Testis (tissue), 5 donors: ENCODE measurements at places on chromosomes 12 and 14. TPM values are rescaled to one million over a fixed set of nuclear protein-coding genes. Genes with fewer than 3 reads are reported as not detected.
A peak's percentile ranks its signal among the peaks of the same experiment; 100 is the strongest.

DNA sequence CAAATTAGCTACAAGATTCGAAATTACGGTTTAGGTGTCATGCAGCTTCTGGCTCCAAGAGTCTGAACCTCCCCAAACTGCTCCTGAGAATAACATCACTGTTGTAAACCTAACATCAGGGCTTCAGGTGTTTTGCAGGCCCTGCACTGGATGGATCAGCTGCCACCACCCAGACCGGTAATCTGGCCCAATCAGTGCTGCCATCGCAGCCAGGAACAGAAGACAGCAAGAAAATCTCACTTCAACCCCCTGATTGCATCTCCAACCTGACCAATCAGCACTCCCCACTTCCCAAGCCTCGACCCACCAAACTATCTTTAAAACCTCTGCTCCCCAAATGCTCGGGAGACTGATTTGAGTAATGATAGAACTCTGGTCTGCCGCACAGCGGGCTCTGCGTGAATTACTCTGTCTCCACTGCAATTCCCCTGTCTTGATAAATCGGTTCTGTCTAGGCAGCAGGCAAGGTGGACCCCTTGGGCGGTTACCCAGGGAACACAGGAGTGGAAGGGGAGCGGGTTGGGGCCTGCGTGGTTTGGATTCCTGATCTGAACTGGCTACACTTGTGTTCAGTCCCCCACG lies 268.5 kb upstream of the SFSWAP start:
- H3K4me3 ChIP-seq: no peak overlapping the region
- H3K27me3 ChIP-seq: no peaks in the 10 kb centered on the region
- H3K36me3 ChIP-seq: no peaks in the 10 kb centered on the region
- DNase-seq: no peak
- H3K27ac ChIP-seq: no peak overlapping the region
- peaks cover 6% of the 10 kb centered on the region for H3K4me1 ChIP-seq

DNA sequence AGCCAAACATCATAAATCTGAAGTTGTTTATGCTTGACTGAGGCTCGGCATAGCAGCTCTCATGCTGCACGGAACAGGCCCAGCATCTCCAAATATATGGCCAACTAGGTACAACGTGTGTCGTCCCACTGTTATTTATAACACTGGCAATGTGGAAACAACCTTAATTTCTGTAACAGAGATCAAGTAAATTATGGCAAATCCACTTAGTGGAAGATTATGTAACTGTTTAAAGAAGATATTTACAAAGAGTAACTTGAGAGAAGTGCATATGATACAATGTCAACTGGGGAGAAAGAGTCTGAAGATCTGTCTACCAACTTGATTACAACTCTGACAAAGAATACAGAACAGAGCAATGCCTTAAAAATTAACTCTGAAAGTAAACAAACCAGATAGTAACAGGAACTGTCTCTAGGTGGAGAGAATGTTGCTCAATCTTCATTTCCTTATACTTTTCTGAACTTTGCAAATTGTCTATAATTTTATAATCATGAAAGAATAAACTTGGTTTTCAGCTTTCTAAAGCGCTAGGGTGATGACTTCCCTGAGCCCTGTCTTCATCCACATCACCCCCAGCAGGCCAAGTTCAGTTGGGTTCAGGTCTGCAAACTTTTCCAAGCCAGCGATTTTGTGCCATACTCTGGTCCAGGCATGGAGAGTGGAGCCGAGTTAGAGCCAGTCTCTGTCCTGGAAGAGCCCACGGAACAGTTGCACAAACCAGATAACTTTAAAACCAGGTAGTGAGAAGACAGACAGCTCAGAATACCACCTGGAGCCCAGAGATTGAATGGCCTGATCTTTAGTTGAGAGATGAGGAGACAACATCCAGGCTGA lies 44.3 kb upstream of the BDKRB2 start:
- H3K27ac ChIP-seq: no peak overlapping the region
- no peak overlapping the region for H3K4me3 ChIP-seq
- no peak for DNase-seq
- H3K4me1 ChIP-seq: no peaks in the 10 kb centered on the region
- H3K27me3 ChIP-seq: no peaks in the 10 kb centered on the region
- no peaks in the 10 kb centered on the region for H3K36me3 ChIP-seq

GRCh38 chr12:14268120-14268515 lies 97.4 kb upstream of the ATF7IP start:
- no peaks in the 10 kb centered on the region for H3K27me3 ChIP-seq
- no peaks in the 10 kb centered on the region for H3K36me3 ChIP-seq
- H3K27ac ChIP-seq: no peak overlapping the region
- H3K4me3 ChIP-seq: no peak overlapping the region
- no peaks in the 10 kb centered on the region for H3K4me1 ChIP-seq
- no peak for DNase-seq

DNA sequence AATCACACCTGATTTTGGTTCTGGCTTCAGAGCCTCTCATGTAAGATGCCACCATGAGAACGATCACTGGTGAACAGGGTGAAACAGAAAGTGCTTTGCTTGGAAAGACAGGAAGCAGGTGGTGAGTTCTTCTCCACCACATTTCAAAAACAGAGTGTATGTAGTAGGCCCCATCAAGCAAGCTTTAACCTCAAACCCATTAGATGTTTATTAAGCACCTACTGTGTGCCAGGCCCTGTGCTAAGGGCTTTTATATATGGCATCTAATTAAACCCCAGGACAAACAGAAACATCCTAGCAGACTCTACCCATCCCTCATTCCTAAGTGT lies 47.8 kb upstream of the MED13L start:
- DNase-seq: no peak
- H3K27ac ChIP-seq: no peak overlapping the region
- H3K36me3 ChIP-seq: no peaks in the 10 kb centered on the region
- no peaks in the 10 kb centered on the region for H3K27me3 ChIP-seq
- H3K4me1 ChIP-seq: peaks cover 6% of the 10 kb centered on the region
- H3K4me3 ChIP-seq: no peak overlapping the region

DNA sequence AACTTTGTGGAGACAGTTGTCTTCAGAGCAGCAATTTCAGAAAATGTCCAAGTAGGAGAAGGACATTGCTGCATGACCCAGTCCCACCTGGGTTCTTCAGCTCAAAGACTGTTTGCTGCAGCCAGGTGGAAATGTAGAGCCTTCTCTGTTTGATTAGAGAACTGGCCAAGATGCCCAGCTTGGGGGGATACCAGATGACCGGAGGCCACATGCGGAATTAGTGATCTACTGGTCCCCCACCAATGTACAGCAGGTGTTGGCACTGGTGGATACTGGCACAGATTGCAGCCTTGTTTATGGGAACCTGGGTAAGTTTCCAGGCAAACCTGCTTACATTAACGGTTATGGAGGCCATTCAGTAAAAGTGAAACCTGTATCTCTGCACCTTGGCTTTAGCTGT lies 555.3 kb downstream of the SLC6A15 start:
- H3K4me3 ChIP-seq: no peak overlapping the region
- H3K36me3 ChIP-seq: no peaks in the 10 kb centered on the region
- H3K27me3 ChIP-seq: no peaks in the 10 kb centered on the region
- DNase-seq: no peak
- H3K4me1 ChIP-seq: no peaks in the 10 kb centered on the region
- H3K27ac ChIP-seq: no peak overlapping the region

GRCh38 chr12:114729731-114730130 lies 45.8 kb upstream of the TBX3 start:
- H3K4me3 ChIP-seq: no peak overlapping the region
- no peaks in the 10 kb centered on the region for H3K36me3 ChIP-seq
- H3K27ac ChIP-seq: no peak overlapping the region
- H3K4me1 ChIP-seq: no peaks in the 10 kb centered on the region

DNA sequence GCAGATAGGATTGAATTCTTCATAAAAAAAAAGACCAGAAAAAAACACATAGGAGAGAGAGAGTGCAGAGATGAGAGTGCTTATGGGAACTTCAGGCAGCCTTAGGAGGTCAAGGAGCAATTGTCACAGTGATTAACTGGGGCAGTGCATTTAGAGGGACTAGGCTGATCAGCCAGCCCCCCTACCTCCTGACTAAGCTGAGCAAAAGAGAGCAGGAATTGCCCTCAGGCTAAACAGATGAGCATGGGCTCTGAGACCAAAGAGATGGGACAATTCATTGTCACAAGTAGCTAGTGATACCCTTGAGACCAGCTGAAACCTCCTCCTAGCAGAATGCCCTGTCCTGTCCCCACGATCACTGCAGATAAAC lies 124.0 kb downstream of the BTG1 start:
- H3K4me3 ChIP-seq: no peak overlapping the region
- no peaks in the 10 kb centered on the region for H3K27me3 ChIP-seq
- no peaks in the 10 kb centered on the region for H3K4me1 ChIP-seq
- H3K36me3 ChIP-seq: no peaks in the 10 kb centered on the region
- DNase-seq: no peak
- H3K27ac ChIP-seq: no peak overlapping the region

- peak overlapping the region; percentile 2 for H3K4me3 ChIP-seq
- H3K27ac ChIP-seq: no peak overlapping the region
- DNase-seq: peak; percentile 85
- H3K36me3 ChIP-seq: no peaks in the 10 kb centered on the region
- no peaks in the 10 kb centered on the region for H3K4me1 ChIP-seq
- H3K27me3 ChIP-seq: no peaks in the 10 kb centered on the region
Observed at GRCh38 chr12:127351481-127352010, 915.4 kb upstream of the TMEM132C start.

- H3K27ac ChIP-seq: no peak overlapping the region
- H3K36me3 ChIP-seq: no peaks in the 10 kb centered on the region
- H3K4me3 ChIP-seq: no peak overlapping the region
- H3K27me3 ChIP-seq: no peaks in the 10 kb centered on the region
- no peak for DNase-seq
Observed at GRCh38 chr14:39232554-39233415, 930 bp upstream of the MIA2 start.

DNA sequence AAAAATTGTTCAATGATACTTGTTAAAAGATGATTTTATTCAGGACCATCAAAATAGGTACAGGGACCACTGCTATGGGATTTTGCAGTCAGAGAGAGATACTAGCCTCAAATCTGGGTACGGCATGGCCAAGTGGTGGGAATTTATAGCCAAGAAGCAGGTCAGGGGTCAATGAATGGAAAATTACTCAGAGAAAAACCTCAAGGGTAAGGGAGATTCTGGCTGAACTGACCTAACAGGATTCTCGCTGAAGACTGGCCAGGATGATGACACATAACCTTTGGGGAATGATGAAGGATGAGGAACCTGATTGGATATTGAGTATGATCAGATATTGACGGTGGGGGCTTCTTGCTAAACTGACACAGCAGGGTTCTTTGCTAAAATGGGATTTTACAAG lies 32.7 kb downstream of the DEPDC4 start:
- no peak for DNase-seq
- no peak overlapping the region for H3K4me3 ChIP-seq
- no peak overlapping the region for H3K27ac ChIP-seq
- no peaks in the 10 kb centered on the region for H3K27me3 ChIP-seq

GRCh38 chr12:132946246-132946820 lies 9.8 kb downstream of the ZNF605 start:
- no peak overlapping the region for H3K27ac ChIP-seq
- H3K27me3 ChIP-seq: no peaks in the 10 kb centered on the region
- H3K36me3 ChIP-seq: no peaks in the 10 kb centered on the region
- DNase-seq: no peak

- no peaks in the 10 kb centered on the region for H3K4me1 ChIP-seq
- H3K36me3 ChIP-seq: no peaks in the 10 kb centered on the region
- H3K4me3 ChIP-seq: no peak overlapping the region
- DNase-seq: no peak
Observed at GRCh38 chr12:130498589-130499385, 161.1 kb downstream of the PIWIL1 start.

DNA sequence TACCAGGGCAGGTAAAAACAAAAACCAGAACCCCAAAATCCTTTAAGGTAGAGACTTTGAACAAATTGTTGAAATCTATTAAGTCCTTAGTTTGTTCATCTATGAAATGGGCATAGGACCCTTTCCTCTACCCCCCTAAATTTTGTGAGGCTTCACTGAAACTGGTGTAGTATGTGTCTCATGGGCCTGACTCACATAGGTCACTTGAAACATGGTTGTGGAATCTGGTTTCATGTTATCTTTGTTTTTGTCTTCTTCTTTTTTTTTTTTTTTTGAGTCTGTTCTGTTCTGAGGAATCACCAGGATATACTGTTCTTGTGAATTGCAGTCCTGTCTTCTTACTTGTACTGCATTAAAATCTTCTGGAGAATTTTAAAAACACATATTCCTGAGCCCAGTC lies 202.2 kb downstream of the KTN1 start:
- H3K27ac ChIP-seq: no peak overlapping the region
- H3K4me3 ChIP-seq: no peak overlapping the region
- DNase-seq: no peak
- no peaks in the 10 kb centered on the region for H3K36me3 ChIP-seq
- H3K27me3 ChIP-seq: no peaks in the 10 kb centered on the region

DNA sequence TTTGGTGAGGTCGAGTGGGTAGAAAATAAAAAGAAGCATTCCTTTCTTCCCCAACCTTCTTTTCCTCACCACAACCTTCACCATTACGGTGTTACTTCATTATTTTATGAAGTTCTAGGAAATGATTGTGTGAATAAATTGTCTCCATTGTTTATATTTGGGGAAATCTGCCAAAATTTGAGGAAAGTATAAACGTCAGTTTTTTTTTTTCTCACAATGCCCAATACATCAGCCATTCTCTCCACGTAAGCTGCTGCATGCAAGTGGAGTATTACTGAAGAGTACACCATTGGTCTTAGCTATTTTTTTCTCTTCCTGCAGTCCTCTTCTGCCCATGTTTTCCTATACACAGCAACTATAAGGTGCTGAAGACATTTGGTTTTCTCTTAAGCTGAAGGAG lies 9.1 kb upstream of the POLR3B start:
- no peak overlapping the region for H3K4me3 ChIP-seq
- H3K27ac ChIP-seq: no peak overlapping the region
- no peaks in the 10 kb centered on the region for H3K27me3 ChIP-seq
- DNase-seq: no peak

DNA sequence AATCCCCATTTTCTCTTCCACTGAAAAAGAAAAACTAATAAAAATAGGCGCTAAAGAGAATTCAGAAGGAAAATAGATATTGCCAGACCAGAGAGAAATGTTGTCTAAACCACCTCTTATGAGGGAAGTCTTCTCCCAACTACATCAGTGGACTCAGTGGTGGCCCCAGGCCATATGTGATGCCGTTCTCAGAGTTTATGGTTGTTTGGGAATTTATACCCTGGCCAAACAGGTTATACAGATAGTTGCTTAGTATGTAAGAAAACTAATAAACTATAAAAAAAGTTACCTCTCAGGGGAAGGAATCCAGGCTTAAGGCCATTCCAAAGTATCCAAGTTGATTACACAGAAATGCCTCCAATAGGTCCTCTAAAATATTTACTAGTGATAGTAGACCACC lies 103.4 kb upstream of the RBM19 start:
- no peaks in the 10 kb centered on the region for H3K27me3 ChIP-seq

GRCh38 chr12:10400829-10401228 lies 8.7 kb downstream of the KLRC4 start:
- no peak overlapping the region for H3K4me3 ChIP-seq
- H3K27ac ChIP-seq: no peak overlapping the region
- DNase-seq: no peak

The BHLHE41 gene
- 23.8 TPM for total RNA-seq

The KRT81 gene
- not detected for total RNA-seq

The TAS2R8 gene
- total RNA-seq: not detected

The KRT71 gene
- not detected for total RNA-seq

The RERG gene
- total RNA-seq: 20.7 TPM

The ING4 gene
- 63.0 TPM for total RNA-seq
